Natural killer cell treated with Interleukin-12 subunit alpha and Interleukin-12 subunit beta and Interleukin-15 and Interleukin-18, amount 100 ng/mL, for 72 hours (primary cell): ENCODE measurements at places on chromosomes 1 and 21. TPM values are rescaled to one million over a fixed set of nuclear protein-coding genes. Genes with fewer than 3 reads are reported as not detected.

Gene ACKR1
- total RNA-seq: not detected

Gene S100A7
- not detected for total RNA-seq

Gene C1QC
- total RNA-seq: not detected

Gene SPRR1A
- total RNA-seq: not detected

Gene OR2L13
- total RNA-seq: not detected

Gene PATJ
- 3.9 TPM for total RNA-seq

Gene AQP10
- not detected for total RNA-seq

Gene PROX1
- not detected for total RNA-seq

- DNase-seq: no peak
Observed at GRCh38 chr1:22153660-22154437, 11.0 kb upstream of the WNT4 start.

- peak; percentile 74 for DNase-seq
Observed at GRCh38 chr1:155070721-155071569, 7.4 kb downstream of the EFNA4 start.

- DNase-seq: no peak
Observed at GRCh38 chr1:30447701-30448100, 275.7 kb downstream of the MATN1 start.

GRCh38 chr1:14767075-14767474, 168.6 kb downstream of the KAZN start:
- no peak for DNase-seq

GRCh38 chr1:156896490-156897033, 3.0 kb downstream of the PEAR1 start:
- DNase-seq: no peak

DNA sequence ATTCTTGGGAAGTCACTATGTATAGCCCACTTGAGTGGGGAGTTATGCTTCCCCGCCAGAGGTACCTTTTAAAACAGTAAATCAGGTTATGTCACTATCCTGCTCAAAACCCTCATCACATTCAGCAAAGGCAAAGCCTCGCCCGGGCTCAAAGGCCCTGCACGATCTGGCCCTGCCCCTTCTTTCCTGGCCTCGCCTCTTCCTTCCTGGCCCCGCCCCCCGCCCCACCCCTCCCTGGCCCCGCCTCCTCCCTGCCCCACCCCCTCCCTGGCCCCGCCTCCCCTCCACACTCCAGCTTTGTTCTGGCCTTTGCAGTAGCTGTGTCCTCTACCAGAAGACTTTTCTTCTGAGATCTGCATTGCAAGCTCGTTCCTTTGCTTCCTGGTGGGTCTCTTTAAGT, 6.6 kb downstream of the LDLRAD2 start:
- DNase-seq: no peak

GRCh38 chr1:243287652-243288051, 31.8 kb downstream of the SDCCAG8 start:
- DNase-seq: no peak

DNA sequence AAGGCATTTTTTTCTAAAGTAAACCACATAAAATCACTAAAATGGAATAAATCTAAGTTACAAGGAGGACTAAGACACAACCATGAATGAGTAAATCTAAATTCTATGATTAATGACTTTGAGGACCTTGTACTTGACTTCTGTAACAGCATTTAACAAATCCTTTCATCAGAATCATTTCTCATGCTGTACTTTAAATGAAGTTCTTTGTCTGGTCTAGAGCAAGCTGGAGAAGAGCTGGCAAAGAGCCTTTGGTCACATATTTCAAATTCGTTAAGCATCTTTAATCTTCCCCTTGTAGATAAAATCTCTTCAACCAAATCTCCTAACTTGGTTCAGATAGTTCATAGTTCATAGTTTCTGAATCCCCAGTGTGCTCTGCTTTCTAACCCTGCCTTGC, 405.4 kb downstream of the PTPRC start:
- DNase-seq: no peak

DNA sequence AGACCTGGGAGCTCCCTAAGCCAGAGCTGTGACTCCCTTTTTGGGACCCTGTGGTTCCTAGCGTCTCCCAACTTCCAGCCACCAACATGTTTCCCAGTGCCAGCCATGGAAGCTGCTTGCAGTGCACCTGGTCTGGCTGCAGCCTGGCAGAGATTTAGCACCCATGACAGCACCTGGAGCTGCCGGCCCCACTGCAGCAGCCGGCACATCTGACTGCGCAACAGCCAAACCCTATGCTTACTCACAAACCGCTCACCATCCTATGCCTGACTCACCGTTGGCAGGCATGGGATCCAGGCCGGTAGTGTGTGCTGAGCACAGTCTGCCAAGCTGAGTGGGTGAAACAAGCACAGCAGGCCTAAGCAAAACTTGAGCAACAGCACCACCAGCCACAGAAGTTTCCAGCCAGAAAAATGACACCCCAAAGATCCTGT, 435.9 kb upstream of the PRMT6 start:
- DNase-seq: no peak

DNA sequence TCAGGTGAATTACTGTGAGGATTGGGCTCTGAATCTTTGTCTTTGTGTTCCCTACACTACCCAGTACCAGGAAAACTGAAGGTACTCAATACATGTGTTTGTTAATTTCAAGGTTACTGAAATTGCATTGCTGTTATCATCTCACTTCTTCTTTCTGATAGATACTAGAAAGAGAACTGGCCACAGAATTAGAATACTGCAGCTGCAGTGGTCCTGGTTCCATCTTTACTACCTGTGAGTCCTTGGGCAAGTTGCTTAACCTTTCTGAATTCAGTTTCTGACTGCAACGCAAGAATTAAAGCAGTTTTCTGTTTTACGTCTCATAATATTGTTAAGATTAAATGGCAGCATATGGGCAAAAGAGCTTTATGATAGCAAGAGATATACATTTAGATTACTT, 263.5 kb downstream of the LMO4 start:
- no peak for DNase-seq

DNA sequence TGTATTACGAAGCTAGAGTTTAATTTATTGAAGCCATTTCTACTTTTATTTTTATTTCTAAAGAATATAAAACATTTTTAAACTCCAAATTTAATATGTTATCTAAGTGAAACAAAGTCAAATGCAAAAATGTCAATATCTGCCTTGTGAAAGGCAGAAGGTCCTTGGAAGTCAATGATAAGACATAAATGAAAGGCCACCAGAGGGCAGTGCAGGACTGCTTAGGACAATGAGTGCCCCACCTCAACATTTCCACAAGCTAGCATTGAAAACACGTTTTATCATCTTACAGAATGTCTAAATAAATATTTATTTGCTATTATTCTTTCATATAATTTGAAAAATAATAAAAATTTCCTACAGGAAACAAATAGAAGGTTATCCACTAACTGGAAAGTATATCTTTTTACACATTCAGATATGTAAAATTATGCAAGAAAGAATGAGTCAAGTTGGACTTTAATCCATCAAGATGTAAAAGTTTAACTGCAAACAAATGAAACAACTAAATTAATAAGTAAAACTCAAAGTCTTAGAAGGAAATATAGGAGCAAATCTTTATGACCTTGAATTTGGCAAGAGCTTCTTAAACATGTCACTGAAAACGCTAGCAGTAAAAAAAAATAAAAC, 140.1 kb upstream of the FMN2 start:
- DNase-seq: no peak

DNA sequence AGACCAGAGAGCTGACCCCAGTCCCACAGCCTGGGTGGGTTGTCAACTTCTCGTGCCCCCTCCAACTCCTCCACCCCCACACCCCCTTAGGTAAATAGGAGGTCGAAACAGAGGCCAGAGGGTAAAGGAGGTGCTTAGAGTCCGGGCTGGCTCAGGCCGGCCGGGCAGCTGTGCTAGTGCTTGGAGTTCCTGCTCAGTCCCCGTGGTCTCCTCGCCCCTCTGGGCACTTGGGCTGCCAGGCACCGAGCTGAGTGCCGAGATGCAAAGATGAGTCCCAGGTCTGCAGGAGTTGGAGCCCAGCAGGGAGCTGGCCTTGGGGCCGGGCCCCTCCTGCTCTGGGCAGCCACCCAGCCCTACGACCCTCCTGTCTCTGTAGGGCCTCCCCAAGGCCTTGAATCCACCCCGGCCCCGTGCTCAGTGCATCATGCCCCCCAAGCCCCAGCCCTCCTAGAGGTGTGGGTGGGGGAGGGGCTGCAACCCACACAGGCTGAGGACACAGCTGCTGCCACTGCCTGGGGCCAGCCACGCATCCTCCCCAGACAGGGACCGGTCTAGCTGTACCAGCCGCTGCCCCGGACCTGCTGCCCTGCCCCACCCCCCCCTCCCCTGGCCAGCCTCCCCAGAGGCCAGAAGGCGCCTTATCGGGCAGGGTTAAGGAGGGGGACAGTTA, 1.9 kb downstream of the SMIM1 start:
- DNase-seq: peak; percentile 54

- DNase-seq: no peak
Observed at GRCh38 chr1:237386362-237387143, 344.6 kb downstream of the RYR2 start.
